NCI-H524 treated with DMSO at 0.1 percent for 48 hours (cell line): ENCODE measurements at places on chromosomes 5 and 9.

DNA sequence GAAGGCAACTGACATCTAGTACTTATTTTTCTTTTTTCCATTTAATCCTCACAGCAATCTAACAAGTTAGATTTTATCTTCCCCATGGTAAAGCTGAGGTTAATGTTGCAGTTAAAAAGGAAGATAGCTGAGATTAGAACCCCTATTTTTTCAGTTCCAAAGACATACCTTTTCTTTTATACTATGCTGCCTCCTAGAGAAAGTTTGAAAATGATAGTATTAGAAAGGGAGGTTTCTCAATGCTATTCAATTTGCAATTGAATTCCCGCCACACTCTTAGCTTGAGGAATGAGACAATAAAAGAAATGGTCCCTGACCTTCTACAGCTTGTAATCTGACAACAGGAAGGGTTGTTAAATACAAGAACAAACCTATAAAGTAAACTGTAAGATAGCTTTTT is 195.9 kb upstream of the TRIM32 start:
- DNase-seq, result no peak

DNA sequence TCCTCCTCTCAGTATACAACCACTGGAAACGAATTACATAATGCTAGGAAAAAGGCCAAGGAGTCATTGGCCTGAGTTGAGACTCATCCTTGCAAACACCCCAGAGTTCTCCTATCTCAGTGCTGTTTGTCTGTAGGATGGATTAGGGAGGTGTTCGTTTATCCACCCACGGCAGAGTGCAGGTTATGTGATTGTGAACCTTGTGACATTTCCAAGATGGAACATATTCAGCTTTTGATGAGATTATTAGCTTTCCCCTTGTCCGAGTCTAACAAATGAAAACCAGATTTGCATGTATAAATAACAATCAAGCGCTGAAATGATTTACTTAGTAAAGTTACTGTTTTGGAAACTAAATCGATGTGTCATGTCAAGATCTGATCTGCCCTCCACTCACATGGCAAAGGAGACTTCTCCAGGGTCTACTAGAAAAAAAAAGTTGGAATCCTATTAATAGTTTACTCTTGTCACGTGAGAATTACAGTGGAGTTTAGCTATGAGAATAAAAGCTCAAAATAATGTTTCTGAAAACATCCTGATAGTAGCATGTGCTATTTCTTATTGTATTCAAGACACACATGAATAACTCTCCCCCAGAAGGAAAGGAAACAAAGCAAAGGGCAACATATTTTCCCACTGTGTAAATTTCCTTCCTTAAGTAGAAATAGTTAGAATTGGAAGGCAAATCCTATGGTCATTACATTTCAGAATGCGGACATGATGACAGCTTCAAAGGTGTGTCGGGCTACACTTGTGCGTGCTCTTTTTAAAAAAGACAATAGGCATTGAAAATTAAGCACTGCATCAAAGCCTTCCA is 600.4 kb downstream of the EBF1 start:
- DNase-seq, result no peak

DNA sequence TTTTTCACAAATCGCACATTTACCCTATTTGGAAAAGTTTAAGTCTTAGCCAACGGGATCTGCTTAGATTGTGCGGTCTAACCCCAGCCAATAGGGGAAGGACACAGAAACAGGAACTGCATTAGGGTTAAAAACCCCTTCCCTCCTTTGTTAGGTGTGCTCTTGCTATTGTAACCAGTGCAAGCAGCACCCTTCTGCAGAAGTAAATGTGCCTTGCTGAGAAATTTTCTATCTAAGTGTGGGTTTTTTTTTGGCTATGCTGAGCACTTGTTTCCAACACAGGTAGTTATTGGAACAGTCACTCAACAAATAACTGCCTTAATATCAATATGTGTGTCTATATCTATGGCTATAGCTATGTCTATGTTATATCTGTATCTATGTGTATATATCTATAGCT is 190.0 kb downstream of the TRIM32 start:
- DNase-seq, result no peak

GRCh38 chr9:98249771-98250170 is 5.7 kb downstream of the TBC1D2 start:
- DNase-seq, result no peak

GRCh38 chr5:125011419-125011818 is 265.0 kb upstream of the ZNF608 start:
- no peak for DNase-seq

GRCh38 chr9:76581731-76582130 is 122.7 kb downstream of the GCNT1 start:
- no peak for DNase-seq

GRCh38 chr9:71766663-71767062 is 1.6 kb downstream of the CEMIP2 start:
- no peak for DNase-seq

DNA sequence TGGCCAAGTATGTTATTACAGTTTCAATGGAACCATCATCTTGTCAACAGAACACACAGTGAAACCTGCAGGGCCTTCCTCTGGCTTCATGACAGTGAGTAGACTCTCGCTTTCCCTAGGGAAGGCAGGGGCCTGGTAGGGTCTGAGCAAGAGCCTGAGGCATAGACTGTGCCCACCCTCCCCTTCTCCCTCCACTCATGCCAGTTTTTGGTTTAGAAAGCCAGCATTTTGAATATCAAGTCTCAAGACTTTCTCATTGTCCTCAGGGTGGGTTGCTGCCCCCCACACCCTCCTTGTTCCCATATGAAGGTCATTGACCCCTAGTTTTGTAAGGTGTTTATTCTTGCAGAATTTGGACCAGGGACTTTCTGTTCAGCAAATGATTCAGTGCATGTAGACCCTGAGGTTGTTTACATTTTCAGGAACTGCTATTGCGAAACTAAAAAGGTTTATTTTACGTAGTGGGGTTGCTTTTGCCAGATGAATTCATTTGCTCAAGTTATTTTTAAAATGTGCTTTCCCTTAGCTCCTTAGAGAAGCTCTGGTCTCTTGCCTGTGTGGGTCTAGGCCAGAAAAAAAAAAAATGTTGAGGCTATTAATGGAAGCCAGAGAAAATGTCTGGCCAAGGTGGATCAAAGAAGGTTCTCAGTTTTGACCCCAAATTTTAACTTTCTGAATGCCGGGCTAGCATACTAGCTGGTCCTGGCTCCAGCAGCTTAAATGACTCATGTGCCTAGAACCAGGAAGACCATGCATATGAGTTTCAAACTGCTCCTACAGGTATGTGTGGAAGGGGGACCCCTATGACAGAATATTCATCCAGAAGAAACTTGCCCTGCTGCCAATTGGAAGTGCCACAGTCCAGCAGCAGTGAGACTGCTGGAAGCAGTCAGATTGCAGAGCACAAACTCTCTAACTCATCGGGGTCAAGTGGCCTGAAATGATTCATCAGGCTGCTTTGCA is 10.1 kb upstream of the MOB3B start:
- no peak for DNase-seq

- DNase-seq, result no peak
These were observed 79.8 kb downstream of the TNC start for GRCh38 chr9:115038178-115038577.

- DNase-seq, result no peak
These were observed 88.1 kb downstream of the FGF1 start for GRCh38 chr5:142597546-142598337.

DNA sequence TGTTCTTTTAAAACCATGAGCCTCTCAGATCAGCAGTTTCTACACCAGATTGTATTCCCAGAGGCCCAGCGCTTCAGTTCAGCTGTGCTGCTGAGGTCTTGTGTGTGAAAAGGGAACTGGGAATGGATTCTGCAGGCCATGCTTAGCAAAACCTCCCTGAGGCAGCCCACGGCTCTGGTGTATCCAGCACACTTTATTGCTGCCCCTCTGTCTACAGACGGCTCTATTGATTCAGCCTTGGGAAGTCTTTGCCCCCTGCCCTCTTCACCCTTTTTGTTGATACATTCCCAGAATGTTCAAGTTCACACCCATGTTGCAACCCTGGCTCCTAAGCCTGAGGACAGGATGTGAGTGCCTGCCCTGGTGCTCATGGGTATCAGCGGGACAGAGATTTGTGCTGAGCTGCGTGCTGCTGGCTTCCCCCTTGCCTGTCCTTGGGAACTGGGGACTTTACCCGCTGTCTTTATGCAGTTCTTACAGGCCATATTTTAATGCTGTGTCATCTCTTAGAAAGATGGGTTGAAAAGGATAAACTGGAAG is 37.3 kb downstream of the ARHGAP26 start:
- no peak for DNase-seq
